ENCODE measurements at places on chromosomes 1 and 21.

DNA sequence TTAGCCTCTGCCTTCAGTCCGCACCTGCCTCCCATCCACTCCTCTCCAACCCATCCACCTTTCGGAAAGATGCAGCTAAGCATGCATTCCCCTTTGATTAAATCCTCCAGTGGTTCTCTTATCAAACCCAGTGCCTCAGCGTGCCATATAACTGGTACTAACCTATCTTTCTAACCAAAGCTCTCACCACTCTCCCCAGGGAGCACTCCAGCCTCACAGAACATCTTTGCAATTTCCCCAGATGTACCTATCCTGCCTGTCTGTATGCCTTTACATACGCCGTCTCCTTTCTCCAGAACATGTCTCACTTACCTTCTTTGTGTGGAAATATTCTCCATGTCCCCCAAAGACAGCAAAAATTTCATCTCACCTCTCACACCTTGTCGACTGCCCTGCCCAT is 80.0 kb downstream of the SLC25A24 start:
- no peak for DNase-seq

DNA sequence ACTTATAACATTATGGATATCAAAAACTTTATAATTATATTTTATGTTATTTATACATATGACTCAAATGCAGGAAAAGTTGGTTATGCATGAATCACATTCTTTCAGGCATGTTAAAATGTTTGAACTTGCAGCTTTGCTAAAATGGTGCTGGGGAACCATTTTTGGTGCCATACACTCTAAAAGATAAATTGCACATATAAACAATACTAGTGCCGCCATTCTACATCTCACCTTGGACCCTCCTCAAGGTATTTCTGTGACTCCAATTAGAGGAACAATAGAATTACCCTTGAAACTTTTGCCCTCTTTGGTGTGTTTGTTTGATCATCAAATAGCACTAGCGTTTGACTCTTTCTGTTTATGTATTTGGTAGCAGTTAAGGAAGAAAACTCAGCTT is 997 bp downstream of the PRKACB start:
- no peak for DNase-seq

- no peak for DNase-seq
Measured at GRCh38 chr1:23718482-23718881, 24.8 kb upstream of the ELOA start.

GRCh38 chr1:205827623-205828022 is 14.6 kb upstream of the SLC41A1 start:
- no peak for DNase-seq

- no peak for DNase-seq
Measured at GRCh38 chr21:23127973-23128372, 2129.8 kb downstream of the NCAM2 start.

DNA sequence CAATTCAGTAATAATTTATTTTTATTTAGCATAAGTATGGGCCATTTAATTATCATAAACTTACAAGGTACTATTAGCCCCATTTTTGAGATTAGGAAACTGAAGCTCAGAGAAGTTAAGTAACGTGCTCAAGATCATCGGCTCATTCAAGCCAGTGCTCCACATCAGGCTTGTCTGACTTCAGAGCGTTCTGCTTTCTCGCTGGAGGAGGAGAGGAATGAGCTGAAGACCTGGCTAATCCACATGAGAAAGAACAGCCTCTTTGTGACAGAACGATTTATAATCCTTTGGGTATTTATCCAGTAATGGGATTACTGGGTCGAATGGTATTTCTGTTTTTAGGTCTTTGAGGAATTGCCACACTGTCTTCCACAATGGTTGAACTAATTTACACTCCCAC is 39.7 kb downstream of the DDX20 start:
- no peak for DNase-seq
